ENCODE measurements at places on chromosomes 3 and 15.

GRCh38 chr3:52283306-52283705 is 4.3 kb upstream of the GLYCTK start:
- no peak for DNase-seq

DNA sequence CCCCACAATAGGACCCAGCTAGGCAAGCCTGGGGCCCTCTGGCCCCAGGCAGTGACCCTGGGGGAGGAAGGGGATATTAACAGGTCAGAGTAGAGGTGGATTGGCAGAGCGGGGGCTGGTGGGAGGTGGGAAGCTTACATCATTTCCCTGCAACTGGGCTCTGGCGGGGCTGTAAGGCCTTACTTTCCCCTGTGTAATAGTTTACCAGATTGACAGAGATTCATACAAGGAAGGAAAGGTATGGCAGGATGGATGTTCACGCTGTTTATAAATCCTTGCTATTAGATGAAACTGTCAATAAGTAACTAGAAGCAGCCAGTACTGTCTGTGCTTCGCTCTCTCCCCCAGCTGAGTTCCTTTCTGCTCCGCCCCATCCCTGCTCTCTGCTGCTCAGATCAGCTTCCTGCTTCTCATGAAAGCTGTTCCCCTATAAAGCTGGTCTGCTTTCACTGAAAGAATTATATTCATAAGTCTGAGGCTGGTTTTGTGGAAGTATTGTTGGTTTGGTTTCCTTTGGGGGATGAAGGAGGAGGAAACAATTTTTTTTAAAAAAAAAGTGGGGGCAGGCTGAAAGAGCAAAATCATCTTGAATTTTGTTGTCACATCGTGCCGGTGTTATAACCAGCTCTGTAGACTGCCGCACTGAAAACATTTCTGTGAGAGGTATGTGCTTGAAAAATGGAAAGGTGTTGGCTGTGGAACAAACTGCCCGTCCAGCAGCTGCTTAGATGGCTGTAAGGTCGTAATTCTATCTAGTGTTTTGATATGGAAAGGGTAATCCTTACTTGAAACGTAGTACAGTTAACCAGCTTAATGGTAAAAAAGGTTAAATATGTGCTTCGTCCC is 76.4 kb downstream of the BBX start:
- no peak for DNase-seq

DNA sequence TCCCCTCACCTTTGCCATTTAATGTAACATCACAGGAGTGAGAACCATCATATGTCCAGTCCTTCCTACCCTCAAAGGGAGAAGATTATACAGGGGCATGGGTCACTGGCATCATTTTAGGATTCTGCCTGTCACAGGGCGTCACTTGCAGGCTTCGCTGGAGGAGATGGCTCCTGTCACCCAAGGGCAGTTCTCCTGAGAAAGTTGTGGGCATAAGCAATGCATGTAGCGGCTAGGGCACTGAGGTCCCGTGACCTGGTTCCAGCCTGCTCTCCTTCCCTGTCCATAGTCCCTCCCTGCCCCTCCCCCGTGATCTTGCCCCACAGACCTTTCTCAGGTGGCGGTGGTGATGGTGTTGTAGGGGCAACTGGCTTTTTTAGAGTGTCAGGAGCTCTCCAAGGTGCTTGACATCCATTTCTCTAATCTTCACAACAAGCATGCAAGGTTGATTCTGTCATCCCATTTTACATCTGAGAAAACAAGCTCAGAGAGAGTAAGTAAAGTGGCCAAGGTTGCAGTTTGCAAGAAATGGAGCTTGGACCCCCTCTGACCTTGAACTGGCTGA is 241.5 kb upstream of the CTDSPL start:
- DNase-seq, result no peak

GRCh38 chr3:25423780-25424588 is 4.1 kb upstream of the RARB start:
- DNase-seq, result no peak

GRCh38 chr15:74133694-74134386 is 3.5 kb downstream of the ISLR2 start:
- DNase-seq, result no peak

- DNase-seq, result no peak
These were observed 1.0 kb upstream of the C3orf52 start for GRCh38 chr3:112084980-112085705.

- no peak for DNase-seq
These were observed 162.2 kb downstream of the VGLL3 start for GRCh38 chr3:86828751-86829150.

DNA sequence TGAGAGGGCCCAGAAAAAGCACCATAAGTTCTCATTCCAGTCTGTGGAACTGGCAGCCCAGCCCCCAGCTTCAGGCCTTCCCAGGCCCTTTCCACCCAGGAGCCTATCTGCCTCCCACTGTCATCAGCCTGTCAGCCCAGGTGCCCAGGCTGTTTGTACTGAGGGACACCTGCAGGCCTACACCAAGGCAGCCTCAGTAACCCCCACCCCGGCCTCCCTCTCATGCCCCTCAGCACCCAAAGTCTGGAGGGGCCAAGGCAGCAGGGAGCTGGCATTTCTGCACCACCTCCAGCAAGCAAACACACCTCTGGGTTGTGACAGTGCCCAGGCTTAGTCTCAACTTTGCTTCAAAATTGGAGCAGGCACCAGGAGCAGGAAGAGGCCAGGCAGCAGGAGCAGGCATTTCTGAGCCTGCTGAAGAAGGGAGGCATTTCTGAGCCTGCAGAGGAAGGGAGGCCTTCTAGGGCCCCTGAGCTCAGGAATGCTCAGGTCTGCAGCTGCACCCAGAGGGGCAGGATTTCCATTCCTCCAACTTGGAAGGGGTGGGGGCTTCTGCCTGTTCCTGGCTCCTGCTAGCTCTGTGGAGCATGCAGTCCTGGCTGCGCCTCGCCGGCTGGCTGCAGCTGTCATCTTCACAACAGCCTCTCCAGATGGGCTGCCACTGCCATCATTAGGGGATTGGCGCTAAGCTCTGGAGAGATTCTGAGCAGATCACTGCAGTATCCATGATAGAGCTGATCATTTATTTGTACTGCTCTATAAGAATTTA is 396.1 kb downstream of the UNC13C start:
- DNase-seq, result no peak

DNA sequence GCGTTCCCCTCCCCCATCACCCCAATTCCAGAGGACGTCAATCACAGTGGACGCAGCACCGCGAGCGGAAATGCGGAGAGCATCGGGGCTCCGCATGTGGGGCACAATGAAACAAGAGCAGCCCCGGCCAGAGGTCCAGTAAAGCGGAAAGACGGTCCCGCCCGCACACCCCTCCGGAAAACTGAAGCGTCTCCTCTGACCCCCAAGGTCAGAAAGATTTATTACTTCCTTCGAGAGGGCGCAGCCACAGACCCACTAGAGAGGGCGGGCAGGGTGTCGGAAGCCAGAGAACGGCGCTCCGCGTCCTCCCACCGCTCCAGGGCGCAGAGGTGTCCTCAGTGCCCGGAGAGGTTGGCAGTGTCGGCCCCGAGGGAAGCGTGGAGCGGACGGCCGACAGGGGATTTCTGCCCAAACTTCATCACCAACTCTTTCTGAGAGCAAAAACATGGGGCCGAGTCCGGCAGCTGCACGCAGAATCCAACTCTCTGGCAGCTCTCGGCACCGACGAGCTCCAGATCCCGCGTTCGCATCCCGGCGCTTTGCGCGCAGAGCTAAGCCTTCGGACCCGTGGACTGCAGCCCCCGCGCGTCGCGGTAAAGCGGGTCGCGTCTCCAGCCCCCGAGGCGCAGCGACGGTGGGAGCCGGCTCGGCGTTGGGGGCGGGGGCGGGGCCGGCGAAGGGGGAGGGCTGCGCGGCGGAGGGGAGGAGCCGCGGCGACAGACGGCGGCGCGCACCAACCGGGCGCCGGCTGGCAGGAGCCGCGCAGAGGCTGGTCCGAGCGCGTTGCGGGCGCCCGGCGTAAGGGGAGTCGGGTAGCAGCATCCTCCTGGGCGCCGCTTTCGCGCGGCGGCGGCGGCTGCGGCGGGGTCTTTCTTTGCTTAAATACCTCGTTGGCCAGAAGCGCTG is at the start of gene CHST2:
Gene CHST2, plus strand, starts transcription at position 763 of the 906 bp plus-strand sequence. CDS start 1,046 bp downstream, outside the sequence.
- peak; percentile 45 for DNase-seq

DNA sequence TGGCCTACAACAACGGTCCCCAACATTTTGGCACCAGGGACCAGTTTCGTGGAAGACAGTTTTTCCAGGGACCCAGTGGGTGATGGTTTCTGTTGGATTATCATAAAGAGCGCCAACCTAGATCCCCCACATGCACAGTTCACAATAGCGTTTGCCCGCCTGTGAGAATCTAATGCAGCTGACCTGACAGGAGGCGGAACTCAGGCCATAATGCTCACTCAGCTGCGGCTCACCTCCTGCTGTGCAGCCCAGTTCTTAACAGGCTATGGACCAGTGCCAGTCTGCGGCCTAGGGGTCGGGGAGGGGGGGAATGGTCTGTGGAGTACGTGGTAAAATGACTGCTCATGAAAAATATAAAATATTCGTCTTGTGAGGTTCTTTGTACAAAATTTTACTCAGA is 518.5 kb upstream of the CADM2 start:
- no peak for DNase-seq

DNA sequence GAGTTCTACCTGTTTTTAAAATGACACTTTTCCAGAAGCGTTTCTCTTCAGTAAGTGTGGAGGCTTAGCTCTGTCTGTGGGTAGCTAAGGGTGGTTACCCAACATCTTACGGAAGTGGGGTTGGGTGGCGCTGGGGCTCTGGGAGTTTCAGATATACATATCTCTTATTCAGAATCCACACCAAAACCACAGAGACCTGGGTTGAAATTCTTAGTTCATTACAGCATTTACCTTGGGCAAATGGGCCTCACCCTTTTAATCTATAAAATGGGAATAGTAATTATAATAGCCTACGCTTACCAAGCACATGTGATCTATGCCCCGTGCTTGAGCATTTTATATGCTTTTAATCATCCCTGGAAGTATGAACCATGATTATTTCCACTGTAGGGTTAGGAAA is 9.4 kb downstream of the PTPRG start:
- DNase-seq, result no peak

DNA sequence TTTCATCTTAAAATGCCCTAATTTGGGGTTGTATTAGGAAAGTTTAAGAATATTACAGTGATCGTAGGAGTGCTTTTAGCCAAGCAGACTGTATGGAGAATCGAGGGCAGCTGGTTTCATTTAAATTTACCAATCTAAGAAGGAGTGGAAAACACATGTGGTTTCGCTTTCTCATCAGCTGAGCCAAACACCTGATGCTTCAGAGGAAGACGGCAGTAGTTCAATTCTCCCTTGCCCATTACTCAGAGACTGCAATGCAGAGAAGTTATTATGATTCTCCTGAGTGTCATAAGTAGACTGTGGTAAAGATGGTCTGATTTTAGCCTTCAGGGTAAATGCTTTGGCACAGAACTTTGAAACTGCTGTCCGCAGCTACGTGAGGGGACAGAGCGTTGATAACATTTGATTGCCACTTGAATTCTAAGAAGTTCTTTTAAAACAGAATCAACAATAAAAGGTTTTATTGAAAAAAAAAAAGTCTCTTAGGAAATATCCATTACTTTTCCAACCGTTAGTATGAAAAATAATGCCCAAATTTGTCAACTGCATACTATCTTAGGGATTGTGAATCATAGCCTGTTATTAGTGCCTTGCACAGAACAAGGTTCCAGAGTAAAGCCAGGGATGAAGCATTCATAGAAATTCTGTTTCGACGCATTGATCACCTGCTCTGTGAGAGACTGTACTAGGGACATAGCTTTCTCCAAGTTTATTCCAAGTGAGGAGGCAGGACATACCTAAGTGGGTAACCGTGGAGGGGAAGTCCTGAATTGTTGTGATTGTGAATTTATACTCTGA is 25.6 kb downstream of the LYSMD4 start:
- DNase-seq, result no peak

DNA sequence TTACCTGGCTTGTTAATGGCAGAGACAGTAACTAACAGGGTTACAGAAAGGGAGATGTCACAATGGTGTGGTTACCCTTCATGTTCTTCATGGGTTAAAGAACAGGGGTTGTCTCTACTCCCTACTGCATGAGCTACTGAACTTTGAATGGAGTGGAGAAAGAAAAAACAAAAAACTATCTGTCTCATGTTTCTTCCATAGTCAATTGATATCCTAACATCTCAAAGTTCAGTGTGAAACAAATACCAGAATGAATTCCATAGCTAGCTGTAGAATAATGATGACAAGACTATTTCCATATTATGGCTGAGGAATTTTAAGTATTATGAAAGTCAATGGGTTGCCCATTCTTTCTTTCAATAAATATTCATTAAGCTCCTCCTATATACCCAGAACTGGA is 161.3 kb upstream of the LPP start:
- DNase-seq, result no peak

- no peak for DNase-seq
These were observed 793 bp downstream of the SLC30A4 start for GRCh38 chr15:45521596-45522327.

DNA sequence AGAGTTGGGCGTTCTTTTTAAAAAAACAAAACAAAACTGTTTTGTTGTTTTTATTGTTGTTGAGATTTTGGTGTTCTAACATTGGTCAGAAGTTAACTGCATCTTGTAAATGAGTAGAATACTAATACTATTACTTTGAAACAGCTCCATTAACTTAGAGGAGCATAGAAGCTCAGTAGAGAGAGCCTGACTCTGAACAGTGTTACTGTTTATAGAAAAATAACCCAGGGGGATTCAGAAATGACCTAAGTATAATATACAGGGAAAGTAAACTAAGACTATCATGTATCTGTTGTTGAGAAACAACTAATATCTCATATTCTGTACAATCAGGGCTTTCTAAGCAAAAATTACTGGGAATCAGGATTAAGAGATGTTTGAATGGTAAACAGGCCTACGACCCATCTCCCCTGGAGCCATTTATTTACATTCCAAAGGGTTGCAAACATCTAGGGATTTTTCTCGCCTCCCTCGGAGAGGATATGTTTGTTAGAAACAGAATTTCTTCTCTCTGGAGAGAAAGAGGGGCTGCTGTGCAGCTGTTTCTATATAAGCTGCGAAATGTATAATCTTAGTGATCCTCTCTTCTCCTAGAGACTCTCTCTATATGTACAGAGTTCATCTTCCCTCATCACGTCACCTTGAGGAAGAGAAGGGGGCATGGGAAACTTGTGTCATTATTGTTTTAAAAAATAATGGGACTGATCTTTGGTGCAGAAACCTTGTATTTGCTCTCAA is 827.5 kb upstream of the DPPA4 start:
- DNase-seq, result no peak

GRCh38 chr3:47134311-47134710 is 29.6 kb downstream of the SETD2 start:
- DNase-seq, result no peak

- no peak for DNase-seq
These were observed 15.8 kb downstream of the ALDH1A2 start for GRCh38 chr15:58049520-58050227.

DNA sequence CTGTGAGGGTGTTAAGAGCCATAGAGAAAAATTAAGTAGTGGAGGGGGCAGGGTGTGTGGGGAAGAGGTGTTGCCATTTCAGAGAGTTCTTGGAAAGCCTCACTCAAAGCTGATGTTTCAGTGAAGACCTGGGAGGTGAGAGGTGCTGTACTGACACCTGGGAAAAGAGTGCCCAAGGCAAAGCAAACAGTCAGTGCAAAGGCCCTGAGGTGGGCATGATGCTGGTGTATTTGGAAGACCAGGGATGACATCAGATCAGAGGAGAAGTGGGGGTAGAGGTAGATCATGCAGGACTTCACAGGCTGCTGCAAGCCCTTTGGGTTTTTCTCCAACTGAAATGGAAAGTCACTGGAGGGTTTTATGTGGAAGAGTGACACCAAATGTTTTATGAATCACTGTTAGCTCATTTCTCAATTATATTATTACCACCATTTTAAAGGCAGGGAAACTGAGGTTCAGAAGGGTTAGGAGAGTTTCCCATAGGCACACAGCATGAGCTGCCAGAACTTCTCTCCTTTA is 42.8 kb upstream of the SMAD3 start:
- no peak for DNase-seq

GRCh38 chr15:80752204-80752603 is 27.0 kb upstream of the CEMIP start:
- DNase-seq, result no peak
